Activated B cell treated with CpG ODN at 0.5 μM for 24 hours (primary cell): ENCODE measurements at places on chromosomes 7 and 10.

DNA sequence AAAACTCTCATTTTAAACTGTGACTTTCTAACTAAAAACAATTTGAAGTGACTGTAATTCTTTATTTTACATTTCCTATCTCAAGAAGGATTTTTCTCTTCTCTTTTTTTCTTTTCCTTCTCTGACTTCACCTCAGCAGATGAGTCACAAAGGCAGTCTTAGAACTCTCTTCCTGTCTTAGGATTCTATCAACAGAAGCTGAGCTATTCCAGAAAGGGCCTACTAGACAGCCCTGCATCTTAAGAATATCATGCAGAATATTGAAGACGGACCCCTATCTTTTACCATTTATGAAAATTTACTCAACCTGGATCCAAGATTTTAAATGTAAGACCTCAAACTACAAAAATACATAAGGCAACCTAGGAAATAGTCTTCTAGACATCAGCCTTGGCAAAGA, 365.7 kb upstream of the SEMA3C start:
- no peak for DNase-seq

DNA sequence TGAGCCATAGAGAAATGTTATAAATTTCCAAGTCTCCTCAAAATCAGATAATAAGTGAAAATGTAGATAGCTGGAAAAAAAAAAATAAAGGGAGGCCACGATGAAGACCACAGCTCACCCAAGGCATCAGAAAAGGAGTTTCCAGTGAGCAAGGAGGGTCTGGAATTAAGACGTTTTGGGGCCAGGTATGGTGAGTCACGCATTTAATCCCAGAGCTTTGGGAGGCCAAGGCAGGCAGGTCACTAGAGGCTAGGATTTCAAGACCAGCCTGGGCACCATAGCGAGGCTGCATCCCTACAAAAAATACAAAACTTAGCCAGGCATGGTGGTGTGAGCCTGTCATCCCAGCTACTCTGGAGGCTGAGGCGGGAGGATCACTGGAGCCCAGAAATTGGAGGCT, 65.5 kb downstream of the ASB13 start:
- no peak for DNase-seq

GRCh38 chr10:96283756-96284155, 12.4 kb upstream of the BLNK start:
- DNase-seq = no peak

DNA sequence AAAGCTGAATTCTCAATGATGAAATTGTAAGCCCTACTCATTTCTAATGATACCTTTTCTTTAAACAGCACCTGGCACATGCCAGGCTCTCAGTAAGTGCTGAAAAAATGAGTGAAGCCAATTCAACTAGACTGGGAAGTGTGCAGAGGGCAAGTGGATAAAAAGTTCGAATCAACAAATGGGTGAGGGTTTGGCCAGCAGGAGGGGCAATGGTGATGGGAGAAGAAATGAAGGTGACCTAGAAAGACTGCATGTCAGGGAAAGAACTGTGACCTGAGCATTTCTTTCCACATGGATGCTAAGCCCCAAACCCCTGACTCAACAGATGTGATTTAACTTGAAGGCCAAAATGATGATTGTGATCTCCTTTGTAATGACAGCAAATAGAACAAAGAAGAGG, 54.6 kb downstream of the DKK1 start:
- DNase-seq = no peak

DNA sequence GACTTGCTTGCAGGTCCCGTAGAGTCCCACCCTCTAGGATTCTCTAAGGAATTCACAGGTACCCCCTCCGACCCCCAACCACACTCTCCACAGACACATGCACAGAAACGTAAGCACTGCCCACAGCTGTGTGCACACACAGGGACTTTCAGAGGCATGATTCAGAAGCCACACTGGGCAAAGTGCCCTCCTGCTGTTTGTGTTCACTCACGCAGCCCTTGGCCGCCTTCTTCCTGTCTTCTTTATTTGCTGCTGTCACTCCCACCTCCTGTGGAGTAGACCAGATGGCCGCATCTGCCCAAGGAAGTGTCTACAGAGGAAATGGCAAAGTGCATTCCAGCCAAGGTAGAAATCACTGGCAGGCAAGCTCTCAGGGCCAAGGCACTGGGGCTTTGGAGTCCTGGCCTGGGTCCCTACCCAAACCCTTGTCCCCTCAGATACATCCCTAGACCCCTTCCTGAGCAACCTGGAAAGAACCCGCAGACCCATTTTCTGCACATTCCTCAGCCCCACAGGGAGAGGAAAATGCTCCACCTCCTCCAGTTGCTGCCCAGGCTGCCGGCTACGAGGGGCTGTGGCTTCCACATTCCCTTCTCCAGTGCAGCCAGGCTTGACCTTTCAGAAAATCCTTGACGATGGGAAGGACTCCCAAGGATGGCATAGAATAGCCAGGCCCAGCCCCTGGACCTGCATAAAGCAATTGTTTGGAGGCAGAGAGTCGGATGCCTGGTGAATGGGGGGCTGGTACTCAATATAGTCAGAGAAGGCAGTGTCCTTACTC, 21.6 kb upstream of the GIMAP8 start:
- DNase-seq = no peak

GRCh38 chr7:18165166-18165565, 137.5 kb upstream of the PRPS1L1 start:
- no peak for DNase-seq

GRCh38 chr7:50292763-50293162, 11.8 kb upstream of the IKZF1 start:
- no peak for DNase-seq

DNA sequence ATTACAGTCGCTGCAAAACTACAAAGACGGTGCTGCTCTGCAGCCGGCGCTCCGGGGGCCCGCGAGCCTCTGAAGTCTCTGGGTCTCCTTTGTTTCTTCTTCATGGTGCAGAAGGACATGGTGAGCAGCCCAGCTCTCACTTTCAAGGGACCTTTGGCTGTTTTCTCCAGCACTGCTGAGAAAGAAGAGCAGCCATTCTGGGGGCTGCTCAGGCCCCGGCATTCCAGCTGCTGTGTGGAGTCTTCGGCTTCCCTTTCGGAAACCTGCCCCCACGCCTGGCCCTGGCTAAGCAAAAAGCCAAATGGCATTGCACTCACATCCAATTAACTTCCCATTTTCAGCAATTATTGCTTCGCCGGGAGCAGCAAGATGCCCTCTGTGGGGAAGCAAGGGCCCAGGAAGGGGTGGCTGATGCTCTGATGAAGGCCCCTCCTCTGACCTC, 555.7 kb downstream of the PTPRN2 start:
- no peak for DNase-seq

DNA sequence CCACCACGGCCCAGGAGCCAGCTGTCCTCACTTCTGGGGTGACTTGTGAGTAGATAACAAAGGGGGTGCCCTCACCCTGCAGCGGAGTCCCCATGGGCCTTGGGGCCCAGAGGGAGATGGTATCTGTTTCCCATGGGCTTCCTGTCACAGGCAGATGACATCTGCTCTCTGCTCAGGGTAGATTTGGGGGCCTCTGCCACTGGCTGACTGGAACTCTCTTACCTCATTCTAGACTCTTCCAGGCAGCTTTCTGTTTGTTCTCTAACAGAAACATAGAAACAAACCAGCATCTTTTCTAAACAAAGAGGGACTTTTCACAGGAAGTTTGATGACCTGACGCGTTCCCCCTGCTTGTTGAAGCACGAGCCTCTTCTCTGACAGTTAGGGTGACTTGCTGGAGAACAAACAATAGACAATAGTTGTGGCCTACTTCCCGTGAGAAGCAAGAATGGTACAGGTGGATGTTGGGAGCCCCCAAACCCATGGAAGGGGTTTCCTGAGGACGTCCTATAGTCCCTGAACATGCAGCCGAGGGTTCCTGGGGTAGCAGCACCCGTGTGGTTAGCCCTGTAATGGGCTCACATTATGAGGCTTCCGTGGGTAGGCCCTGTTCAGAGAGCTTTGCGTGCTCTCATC, 61.6 kb downstream of the GRK5 start:
- peak; percentile 59 for DNase-seq

- no peak for DNase-seq
Measured at GRCh38 chr10:115065801-115066200, 27.4 kb upstream of the ATRNL1 start.

DNA sequence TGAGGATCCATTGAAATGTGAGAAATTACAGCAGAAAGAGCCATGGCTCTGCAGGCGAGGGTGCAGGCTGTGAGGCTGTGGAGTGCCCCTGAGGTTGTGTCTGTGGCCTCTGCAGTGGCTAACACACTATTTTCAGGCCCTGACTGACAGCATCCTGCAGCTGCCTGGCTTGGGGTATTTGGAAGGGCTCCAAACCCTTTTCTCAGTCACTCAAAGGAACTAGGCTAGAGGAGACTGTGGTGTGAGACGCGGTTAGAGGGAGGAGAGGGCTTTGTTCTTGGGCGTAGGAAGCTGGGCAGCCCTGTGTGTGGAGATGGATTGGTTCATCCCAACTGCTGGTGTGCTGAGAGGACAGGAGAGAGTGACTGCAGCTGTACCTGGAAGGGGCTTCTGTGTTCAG, 134.9 kb downstream of the RAMP3 start:
- no peak for DNase-seq

- no peak for DNase-seq
Measured at GRCh38 chr7:45696476-45696875, 122.3 kb downstream of the ADCY1 start.

DNA sequence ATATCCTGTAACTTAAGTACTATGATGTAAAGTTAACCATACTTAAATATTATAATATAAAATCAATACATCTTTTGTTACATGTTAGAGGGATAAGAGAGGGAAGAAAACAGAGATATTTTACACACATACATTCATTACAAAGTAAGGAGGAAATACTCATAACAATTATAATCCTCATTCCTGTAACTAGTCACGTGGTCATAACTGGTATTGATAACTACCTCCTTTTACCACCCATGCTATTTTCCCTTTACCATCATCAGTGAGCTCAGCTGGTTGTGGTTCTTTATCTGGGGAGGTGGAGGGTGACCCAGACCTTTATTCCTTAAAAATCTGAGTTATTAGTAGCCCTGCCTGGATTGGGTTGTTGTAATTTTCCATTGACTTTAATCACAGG, 8.3 kb downstream of the GIMAP8 start:
- no peak for DNase-seq

DNA sequence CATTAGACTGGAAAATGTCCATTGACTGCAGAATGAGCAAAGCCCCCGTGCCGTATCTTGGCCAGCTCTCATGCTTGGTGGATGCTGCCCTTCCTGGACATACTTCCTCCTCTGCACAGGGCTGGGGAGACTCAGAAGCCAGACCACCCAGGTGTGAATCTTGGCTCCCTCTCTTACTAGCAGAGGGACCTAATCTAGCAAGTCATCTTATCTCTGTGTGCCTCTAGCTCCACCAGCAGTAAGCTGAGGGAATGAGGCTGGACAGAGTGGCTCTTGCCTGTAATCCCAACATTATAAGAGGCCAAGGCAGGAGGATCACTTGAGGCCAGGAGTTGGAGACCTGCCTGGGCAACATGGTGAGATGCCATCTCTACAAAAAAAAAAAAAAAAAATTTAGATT, 173.8 kb upstream of the GHITM start:
- DNase-seq = no peak

- DNase-seq = no peak
Measured at GRCh38 chr7:17357952-17358351, 59.5 kb downstream of the AHR start.

DNA sequence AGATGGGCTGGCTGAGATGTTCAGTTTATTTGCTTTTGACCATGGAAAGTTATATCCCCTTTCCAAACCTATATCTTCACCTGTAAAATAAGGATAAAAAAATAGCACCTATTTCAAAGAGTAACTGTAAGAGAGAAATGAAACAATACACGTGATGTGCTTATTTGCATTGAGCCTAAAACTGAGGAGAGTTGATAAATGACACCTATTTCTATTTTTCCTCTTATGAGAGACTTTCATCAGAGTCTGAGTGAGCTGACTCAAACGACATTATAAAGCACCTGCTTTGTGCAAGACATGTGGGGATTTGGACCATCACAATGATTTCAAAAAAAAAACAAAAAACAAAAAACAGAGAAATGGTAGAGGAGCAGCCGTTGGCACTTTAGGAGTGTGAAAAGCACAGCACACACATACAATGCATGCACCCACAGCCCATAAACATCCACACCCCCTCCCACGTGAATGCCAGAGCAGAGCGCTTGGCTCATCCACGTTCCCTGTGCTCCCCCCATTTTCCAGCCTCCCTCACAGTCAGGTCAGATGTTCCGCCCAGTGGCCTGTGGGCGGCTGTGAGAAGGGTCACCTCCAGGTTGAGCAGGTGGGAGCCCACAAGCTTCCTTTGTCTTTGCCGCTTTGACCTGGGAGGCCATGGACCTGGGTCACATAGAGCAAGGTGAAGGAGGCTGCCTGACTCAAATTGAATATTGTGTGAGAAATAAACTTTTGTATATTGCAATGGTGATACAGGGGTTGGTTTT, 253.2 kb upstream of the ZNF32 start:
- no peak for DNase-seq

DNA sequence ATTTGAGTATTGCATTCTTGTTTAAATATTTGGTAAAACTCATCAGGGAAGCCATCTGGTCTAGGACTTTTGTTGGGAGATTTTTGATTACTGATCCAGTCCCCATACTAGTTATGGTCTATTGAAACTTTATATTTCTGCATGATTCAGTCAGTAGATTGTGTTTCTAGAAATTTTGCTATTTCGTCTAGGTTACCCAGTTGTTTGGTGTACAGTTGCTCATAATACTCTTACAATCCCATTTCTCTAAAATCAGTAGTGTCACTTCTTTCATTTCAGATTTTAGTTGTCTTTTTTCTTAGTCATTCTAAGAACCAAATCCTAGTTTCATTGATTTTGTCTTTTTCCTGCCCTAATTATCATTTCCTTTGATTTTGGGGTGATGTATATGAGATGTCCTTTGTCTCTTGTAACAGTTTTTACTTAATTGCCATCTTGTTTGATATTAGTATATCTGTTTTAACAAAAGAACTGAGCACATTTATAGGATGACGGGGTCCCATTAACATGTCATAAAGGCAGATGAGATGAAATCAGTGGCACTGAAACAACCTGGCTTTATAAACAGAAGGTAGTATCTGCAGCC, 7.9 kb downstream of the MALSU1 start:
- DNase-seq = no peak

DNA sequence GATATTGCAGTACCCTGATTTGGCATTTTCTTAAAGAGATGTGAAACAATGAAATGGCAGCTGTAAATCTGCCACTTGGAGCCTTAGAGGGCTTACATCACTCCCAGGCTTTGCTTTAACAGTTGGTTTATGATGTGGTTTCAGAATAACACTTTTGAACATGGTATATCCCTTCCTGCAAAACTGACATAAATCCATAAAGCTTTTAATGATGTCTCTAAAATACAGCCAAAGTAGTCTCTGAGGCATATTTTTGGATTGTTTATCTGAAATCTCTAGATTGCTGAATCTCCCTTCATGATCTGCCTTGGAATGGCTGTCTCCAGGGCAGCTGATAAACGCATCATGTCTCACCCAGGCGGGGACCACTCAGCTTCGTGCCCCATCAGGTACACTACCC, 377.8 kb upstream of the C7orf33 start:
- no peak for DNase-seq

DNA sequence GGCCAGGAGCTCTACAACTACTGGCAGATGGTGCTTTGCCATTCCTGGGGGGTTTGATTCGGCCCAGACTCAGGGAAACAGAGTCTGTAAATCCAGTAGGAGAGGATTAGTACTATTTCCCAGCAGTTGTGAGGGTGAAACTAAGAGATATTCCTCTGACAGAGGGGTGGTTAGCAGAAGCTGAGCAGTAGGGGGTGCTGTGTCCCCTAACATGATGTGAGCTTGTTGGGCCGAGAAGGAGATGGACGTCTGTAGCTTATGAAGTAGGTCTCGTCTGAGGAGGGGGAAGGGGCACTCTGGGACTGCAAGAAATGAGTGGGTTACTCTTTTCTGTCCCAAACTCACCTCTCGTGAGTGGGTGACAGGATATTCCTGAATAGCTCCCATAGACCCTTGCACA, 179.2 kb upstream of the MBL2 start:
- DNase-seq = no peak
